Skeletal muscle cell (primary cell): ENCODE measurements at places on chromosomes 12 and 14.

- peak; percentile 39 for DNase-seq
These were observed 477.1 kb downstream of the FSCB start for GRCh38 chr14:44029933-44030332.

DNA sequence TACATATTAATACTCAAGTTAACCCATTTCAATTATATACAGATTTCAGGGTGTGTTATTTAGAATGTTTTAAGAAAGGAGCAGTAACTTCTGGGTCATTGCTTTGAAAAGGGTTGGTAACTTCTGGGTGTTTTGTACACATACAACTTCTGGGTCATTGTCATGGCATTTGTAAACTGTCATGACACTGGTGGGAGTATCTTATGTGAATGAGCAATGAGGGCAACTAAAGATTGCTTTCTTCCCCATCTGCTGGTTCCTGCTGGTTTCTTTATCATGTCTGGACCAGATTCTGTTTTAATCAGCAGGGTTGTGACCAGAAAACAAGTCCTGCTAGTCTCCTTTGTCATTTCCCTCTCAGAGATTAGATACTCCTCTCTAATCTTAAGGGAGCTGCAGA lies 713.3 kb downstream of the LRFN5 start:
- DNase-seq: no peak

DNA sequence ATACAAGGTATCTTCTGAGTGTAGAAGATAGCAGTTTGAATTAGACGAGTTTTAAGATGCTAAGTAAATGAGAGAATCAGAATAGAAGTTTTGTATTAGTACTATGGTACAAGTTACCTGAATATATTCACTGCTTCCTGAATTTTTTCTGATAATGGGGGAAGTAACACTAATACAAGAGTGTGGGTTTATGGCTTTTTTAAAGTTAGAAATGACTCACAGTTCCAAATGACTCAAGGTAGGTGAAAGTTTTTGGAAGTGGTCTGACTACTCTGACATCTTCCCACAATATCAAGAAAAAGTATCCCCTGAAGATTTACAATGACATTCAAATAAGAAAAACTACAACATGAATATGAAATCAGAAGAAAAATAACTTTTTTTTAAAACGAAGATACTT lies 123.7 kb upstream of the GARIN6 start:
- no peak for DNase-seq

DNA sequence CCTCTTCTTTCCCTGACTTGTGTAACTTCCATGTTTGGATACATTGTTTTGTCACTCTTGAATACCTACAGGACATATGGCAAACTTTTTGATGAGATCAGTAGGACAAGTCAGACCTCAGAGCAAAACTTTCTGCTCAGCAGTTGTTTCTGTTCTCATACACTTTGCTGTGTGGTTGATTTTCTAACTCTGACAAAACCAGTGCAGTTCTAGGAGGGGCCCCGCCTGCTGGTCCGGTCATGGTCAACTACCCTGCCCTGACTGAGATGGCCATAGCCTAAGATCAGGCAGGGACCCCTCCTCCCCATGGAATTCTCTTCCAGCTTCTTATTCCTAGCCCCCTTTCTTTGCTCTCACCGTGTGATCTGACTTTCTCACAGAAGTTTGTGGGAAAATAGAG lies 92.8 kb downstream of the OTOGL start:
- DNase-seq: no peak

DNA sequence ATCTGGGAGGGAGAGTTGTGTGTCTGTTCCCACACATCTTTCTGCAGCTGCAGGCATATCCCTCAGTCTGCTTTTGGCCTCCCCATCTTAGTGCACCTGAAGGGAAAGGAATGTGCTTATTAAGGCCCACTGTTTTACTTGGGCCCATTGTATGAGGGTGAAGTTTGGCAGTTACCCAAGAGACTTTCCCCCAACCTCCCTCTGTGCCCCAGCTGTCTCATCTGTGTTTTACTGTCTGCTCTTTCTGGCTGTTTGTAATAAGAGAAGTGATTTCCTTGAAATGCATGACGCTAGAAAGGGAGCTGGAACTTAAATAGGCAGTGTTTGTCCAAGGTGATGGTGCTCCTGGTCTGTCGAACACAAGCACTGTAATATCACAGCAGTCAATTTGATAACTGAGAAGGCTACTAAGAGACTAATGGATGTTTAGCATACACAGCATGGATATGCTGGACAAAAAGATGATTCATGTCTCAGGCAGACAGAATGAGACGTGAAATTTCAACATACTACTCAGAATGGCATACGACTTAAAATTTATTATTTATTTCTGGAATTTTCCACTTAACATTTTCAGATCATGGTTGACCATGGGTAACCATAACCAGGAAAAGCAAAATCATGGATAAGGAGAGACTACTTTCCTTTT lies 43.6 kb downstream of the FSCB start:
- DNase-seq: no peak

DNA sequence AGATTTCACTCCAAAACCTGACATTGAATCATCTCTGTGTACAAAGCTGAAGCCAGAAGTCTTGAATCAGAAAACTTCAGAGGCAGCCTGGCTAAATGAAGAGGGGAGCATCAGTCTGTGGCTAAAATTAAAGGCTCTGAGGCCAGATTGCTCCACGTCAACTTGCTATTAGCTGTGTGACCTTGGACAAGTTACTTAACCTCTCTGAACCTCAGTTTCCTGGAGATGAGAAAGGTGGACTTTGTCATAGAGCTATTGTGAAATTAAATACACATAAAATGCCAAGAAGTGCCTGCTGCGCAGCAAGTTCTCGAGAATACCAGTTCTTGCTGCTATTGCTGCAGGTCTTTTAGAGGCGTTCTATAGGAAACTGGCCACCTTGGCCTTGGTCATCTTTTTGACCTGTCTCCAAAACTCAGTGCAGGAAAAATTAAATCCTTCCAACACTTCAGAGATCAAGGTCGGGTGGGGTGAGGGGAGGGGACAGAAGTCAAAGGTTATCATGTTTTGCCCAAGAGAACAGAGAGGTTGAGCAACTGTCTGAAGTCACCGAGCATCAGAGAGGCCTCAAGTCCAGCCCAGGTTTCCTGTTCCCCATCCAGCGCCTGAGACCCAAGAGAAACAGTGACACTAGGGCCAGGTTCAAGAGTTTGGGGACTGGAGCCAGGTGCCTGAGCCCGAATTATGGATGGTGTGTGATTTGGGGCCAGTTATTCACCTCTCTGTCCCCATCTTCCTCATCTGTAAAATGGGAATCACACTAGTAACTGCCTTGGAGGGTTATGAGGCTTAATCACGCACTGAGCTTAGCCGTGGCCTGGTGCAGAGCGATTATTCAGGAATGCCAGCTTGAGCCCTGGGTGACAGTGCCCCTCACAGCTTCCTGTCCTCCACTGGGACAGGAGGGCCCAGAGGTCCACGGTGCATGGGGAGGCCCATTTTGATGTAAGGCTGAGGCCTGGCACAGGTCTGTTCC lies 1.1 kb downstream of the SERPINA1 start:
- DNase-seq: no peak

- no peak for DNase-seq
These were observed 136.6 kb upstream of the ATXN7L3B start for GRCh38 chr12:74401035-74401434.

- DNase-seq: no peak
These were observed 22.2 kb upstream of the KERA start for GRCh38 chr12:91080041-91080440.

GRCh38 chr12:69401940-69402339 lies 42.4 kb downstream of the YEATS4 start:
- DNase-seq: no peak

DNA sequence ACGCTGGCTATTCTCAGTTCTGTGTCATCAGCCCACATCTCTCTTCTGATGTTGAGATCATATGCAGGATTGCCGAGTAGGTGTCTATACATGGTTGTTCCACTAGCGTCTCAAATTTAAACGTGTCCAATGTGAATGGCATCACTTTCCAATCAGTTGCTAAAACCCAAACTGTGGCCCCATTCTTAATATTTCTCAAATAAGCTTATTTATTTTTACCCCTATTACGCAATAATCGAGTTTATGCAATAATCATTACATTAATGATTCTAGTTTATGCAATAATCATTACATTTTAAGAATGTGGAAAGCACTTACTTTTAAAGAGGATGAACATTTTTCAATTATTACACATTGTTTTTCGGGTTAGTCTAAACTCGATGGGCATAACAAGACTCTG lies 47.8 kb downstream of the ACSS3 start:
- no peak for DNase-seq

GRCh38 chr14:22981090-22981875 lies 1.1 kb downstream of the AJUBA start:
- DNase-seq: no peak

- no peak for DNase-seq
These were observed 8.4 kb upstream of the SRRM4 start for GRCh38 chr12:118972982-118973381.

GRCh38 chr14:85243321-85243720 lies 286.6 kb upstream of the FLRT2 start:
- no peak for DNase-seq

DNA sequence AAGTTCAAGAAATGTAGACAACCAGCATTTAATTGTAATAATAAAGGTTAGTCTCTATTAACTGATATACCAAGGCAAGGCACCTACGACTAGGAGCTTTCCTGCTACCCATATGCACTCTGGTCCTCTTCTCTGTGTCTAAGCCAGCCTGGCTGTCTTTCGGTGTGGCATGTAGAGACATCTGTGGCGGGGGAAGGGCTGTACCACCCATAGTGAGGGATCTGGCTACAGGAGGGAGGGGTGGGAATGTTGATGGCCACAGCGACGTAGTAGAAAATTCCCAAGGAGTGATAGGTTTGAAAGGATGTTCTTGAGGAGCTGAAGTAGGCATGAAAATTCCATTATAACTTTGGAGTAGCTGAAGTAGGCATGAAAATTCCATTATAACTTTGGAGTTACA lies 344.2 kb downstream of the ATP23 start:
- no peak for DNase-seq

DNA sequence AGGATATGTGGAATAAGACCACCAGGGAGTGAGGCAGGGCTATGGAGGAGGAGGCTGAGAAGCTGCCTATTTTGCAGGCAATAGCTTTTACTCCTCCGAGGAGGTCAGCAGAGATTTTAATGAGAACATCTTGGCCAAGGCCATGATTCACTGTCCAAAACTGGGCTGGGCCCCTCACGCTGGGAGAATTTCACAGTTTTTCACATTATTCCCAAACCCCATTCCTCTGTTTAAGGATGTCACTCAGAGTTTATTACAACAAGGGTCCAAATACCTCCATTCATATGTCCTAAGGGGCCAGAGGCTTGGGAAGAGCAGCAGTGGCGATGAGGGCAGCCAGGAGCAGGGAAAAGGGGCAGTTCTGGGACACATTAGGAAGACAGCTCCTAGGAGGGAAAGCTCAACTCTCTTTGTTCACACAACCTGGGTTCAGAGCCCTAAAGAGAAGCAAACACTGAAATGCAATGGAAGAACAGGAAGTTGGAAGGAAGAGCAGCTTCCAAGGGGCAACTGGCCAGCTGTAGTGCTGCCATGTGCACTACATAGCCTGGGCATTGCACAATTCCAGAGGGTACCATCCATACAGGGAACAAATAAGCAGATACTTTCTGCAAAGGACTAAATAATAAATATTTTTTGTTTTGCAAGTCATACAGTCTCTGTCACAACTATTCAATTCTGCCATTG lies 283.2 kb downstream of the NUAK1 start:
- DNase-seq: no peak

DNA sequence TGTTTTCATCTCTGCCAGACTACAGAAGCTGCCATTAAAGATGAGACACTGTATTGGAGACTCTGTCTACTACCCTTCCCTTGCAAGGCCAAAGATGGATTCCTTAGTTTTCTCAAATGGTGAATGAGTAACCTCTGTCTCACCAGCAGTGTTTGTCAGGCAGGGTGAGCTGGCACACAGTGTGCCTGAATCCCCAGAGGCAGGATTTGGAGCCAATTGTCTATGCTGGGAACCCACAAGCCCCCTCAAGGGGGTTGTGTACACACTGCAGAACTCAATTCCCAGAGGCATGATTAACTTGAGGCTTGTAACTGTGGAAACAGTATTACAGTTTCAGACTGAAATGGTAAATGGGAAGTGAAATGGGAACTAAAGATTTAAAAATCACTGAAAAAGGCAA lies 136.8 kb upstream of the PTPRB start:
- peak; percentile 94 for DNase-seq

GRCh38 chr12:129559776-129560175 lies 344.0 kb downstream of the TMEM132D start:
- no peak for DNase-seq

- DNase-seq: peak; percentile 70
These were observed 4.3 kb upstream of the DHRS2 start for GRCh38 chr14:23631702-23632460.

GRCh38 chr14:98592611-98593170 lies 679.3 kb downstream of the BCL11B start:
- DNase-seq: no peak

DNA sequence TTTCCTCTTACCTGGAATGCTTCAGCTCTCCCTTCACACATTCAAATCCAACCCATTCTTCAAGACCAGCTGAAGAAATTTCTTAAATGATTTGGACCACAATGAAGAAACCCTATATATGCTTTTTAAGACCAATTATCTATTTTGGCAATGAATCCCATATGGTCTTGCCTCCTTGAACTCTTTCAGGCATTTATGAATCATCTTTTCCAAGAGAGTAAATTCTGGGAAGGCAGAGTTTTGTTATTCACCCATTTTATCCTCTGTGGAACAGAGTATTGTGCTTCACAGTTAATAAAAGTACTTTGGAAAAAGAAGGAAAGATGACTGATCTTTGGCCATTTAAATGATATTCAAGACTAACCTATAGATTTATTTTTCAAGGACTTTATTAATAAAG lies 14.0 kb downstream of the GIT2 start:
- DNase-seq: no peak

DNA sequence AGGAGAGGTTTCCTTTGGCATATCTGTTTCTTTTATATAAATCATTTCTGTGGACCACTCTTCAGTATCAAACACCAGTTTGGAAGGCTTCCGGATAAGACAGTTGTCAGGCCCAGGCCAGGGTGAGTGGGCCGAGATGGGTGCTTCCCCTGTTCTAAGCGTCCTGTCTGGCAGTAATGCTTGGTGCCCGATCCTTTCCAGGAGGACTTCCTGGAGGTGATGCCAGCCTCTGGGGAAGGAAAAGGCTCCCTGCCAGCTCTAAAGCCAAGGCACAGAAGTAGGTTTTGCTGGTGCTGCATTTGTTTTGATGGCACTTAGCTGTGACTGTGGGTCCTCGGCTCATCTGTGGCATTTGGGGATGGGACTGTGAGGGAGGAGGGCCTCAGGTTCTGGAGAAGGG lies 124.4 kb upstream of the RTL1 start:
- DNase-seq: no peak

GRCh38 chr14:64994540-64994939 lies 7.8 kb downstream of the FNTB start:
- no peak for DNase-seq

GRCh38 chr14:58898655-58899316 lies 261.0 kb downstream of the DACT1 start:
- DNase-seq: peak; percentile 85

GRCh38 chr14:56552615-56553014 lies 27.0 kb upstream of the TMEM260 start:
- no peak for DNase-seq

DNA sequence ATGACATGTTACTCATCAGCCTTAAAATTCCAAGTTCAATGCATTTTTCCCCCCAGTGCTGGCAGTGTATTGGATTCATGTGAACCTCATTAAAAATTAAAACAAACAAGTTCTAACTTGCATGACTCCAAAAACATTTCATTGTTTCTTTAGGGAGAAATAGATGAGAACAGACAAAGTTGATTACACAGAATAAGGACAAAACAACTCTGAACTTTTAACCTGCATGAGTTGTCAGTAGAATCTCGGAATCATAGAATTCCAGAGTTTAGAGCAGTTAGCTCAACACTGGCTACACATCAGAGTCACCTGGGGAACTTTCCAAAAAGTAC lies 127.5 kb downstream of the TMX1 start:
- peak; percentile 34 for DNase-seq

GRCh38 chr12:115437061-115437567 lies 753.1 kb upstream of the TBX3 start:
- DNase-seq: no peak
